ENCODE measurements at places on chromosomes 16 and 17.

GRCh38 chr16:80754476-80754875 lies 49.9 kb downstream of the CDYL2 start:
- no peak overlapping the region for H3K27ac ChIP-seq
- no peaks in the 10 kb centered on the region for H3K36me3 ChIP-seq
- no peak overlapping the region for H3K4me3 ChIP-seq
- H3K27me3 ChIP-seq = peaks cover 22% of the 10 kb centered on the region
- no peak for DNase-seq

- no peak for DNase-seq
- H3K4me1 ChIP-seq = peaks cover 14% of the 10 kb centered on the region
- no peaks in the 10 kb centered on the region for H3K27me3 ChIP-seq
- H3K27ac ChIP-seq = no peak overlapping the region
Observed at GRCh38 chr17:65035191-65035590, 21.3 kb downstream of the GNA13 start.

DNA sequence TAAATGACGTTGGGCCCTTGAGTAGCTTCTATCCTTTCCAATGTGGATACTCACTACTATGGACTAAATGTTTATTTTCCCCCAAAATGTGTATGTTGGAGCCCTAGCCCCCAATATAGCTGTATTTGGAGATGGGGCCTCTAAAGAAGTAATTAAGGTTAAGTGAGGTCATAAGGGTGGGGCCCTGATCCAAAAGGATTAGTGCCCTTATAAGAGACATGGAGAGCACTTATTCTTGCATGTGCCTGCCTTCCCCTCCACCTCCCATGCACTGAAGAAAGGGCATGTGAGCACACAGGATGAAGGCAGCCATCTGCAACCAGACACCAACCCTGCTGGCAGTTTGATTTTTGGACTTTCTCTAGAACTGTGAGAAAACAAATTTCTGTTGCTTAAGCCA lies 115.7 kb upstream of the MED13 start:
- no peak for DNase-seq
- no peak overlapping the region for H3K4me3 ChIP-seq
- peaks cover 8% of the 10 kb centered on the region for H3K4me1 ChIP-seq
- H3K36me3 ChIP-seq = no peaks in the 10 kb centered on the region
- no peak overlapping the region for H3K27ac ChIP-seq
- no peaks in the 10 kb centered on the region for H3K27me3 ChIP-seq

- no peaks in the 10 kb centered on the region for H3K4me1 ChIP-seq
- H3K36me3 ChIP-seq = no peaks in the 10 kb centered on the region
- H3K4me3 ChIP-seq = no peak overlapping the region
- H3K27me3 ChIP-seq = no peaks in the 10 kb centered on the region
- no peak for DNase-seq
Observed at GRCh38 chr17:31690151-31690551, 168.9 kb downstream of the COPRS start.

DNA sequence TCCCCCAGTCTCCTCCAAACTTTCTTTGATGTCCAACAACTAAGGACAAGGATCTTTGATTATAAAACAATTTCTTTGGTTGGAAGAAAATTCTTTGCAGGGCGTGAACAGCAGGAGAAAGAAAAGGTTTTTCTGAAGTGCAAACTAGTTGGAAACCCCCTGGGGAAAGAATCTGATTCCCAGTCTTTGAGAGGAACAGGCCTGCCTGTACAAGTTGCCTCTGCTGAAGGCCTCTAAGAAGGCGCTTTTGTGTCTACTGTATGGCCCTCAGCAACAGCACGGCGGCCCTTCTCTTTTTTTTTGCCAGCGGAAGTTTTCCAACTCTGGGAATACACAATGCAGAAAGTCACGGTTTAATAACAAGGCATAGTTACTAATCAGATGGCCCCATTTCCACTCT lies 14.0 kb downstream of the RNF43 start:
- no peak overlapping the region for H3K27ac ChIP-seq
- no peaks in the 10 kb centered on the region for H3K36me3 ChIP-seq
- no peak for DNase-seq
- no peaks in the 10 kb centered on the region for H3K27me3 ChIP-seq
- no peak overlapping the region for H3K4me3 ChIP-seq
- H3K4me1 ChIP-seq = peaks cover 22% of the 10 kb centered on the region

- no peak overlapping the region for H3K27ac ChIP-seq
- peaks cover 7% of the 10 kb centered on the region for H3K4me1 ChIP-seq
- no peak overlapping the region for H3K4me3 ChIP-seq
- peaks cover 5% of the 10 kb centered on the region for H3K36me3 ChIP-seq
Observed at GRCh38 chr17:78940258-78940657, 15.1 kb upstream of the TIMP2 start.
